ENCODE measurements at places on chromosomes 11 and 22. TPM values are rescaled to one million over a fixed set of nuclear protein-coding genes. Genes with fewer than 3 reads are reported as not detected.

The PATE4 gene
- not detected for total RNA-seq

The CD3G gene
- total RNA-seq, result 0.80 TPM

The OVOL1 gene
- not detected for total RNA-seq

The CFAP300 gene
- total RNA-seq, result 8.3 TPM

The GGTLC2 gene
- not detected for total RNA-seq

DNA sequence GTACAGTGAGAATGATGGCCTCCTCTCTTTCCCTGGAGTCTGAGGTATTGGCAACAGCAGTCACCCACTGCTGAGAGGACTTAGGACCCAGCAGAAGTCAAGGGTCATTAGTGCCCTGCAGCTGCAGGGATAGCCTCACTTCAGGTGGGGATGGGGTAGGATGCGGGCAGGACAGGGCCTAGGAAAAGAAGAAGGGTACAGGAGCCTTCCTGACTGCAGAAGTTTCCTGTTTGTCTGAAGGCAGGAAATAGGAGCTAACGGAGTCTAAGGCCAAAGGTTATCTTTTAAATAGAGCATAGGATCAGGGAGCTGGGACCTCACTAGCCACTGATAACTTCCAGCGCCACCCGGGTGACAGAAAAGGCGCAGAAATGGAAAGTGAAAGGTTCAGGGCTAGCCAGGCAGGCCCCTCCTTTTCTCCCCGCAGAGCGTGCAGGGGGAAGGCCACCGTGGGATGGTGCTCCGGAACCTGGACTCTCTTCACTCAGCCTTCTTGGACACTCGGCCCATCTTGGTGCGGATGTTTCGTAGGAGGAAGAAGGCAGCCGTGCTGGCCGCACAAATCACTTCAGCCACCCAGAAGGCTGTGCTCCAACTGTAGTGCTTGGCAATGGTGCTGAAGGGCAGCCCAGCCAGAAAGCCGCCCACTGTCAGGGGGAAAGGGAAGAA, 6.0 kb downstream of the TRAPPC4 start:
- no peak for DNase-seq

- no peak for DNase-seq
Measured at GRCh38 chr11:25755918-25756584, 575.9 kb upstream of the ANO3 start.

DNA sequence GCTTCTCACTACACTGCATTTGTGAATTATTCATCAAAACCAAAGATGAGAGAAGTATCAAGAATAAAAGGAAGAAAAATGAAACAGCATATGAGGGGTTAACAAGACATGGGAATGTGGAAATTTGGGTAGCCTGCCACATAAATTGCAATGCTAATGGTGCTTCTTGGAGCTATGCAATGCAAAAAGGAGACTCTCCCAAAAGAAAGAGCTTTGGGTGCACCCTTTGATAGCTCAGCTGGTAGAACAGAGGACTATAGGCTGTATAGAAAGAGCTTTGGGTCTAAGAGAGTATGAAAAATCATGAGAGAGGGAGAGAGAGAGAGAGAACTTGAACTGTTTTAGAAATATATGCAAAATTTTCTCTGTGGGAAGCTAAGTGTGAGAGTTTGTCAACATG, 26.3 kb downstream of the SPA17 start:
- DNase-seq, result no peak

DNA sequence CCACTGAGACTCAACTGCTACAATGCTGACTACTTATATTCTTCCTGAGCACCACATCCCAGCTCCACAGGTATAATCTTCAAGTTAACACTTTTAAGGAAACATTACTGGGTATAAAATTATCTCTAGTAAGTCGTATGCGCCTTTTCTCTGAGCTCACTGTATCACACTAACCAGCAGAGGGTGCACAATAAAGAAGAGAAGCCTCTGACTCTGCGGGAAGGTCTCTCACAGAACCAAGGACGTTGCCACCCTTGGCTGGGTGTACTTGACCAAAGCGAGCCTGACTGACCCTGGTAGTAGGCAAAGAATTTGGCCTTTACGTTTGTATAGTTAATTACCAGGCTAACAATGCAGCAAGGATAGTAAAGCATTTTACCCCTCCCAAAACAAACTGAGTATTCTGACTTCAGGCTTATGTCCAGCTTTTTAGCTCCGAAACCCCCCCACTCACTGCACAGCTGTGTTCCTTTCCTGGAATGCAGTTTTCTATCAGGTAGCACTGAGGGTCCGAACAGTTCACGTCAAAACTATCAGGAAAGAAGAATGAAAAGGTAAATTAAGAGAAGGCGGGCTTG, at the start of gene BTBD18:
TSS of gene BTBD18 (minus strand) at position 144 of the 578 bp plus-strand sequence. CDS start 631 bp downstream, outside the sequence.
- DNase-seq, result no peak

GRCh38 chr11:7422544-7423331, 62.6 kb upstream of the OLFML1 start:
- DNase-seq, result no peak

DNA sequence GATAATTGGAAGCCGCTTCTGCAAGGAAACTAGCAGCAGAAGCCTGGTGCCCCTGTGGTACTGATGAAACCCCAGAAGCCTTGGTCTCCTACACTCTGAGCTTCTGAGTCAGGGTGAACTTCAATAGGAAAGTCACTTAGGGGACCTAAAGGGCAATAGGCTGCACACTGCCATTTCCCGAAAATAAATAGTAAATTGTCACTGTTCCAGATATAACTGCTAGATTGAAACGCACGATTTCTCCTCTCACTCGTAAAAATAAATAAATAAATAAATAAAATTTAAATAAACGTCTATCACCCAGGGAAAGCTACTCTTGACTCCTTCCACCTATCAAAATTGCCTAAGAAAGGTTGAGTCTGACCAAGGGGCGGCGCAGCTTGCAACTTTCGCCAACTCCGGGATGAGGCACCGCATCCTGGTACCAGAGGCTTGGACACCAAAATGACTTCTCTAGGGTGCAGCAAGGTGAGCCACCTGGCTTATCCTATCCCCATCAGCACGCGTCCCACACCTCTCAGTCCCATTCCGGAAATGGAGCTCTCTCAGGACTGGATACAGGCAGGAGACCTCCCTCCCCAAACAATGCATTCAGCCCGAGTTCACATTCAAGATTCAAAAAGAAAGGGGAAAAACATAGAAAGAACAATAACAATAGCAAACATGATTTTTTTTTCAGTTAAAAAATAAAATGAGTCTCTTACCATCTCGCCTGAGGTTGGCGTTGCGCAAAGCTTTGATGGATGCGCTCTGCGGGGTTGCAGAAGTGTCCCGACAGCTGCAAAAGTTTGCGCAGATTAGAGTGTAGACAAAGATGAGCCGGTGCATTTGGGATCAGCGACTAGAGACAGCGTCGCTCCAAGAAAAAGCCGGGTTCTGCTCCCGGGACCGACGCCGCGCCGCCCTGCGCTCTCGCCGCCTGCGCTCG, 583 bp downstream of the PDGFD start:
- DNase-seq, result peak; percentile 50

DNA sequence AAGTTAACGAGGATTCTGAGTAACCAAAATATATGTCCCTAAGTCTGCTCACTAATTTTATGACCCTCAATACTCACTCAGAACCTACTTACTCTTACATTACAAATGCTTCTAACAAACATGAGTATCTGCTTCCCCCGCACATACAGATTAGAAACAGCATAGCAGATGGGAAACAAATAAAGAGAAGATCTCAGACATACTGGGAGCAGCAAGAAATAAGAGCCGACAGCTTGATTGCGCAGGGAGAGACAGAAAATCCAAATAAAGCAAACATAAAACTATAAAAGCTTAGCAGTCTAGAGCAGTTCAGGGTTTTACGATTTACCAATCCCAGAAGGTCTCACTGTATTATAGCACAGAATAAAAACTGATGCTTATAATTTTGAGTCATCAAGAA, 89.1 kb upstream of the DBX1 start:
- DNase-seq, result no peak

GRCh38 chr11:71383461-71383860, 64.7 kb downstream of the DHCR7 start:
- DNase-seq, result no peak

- DNase-seq, result no peak
Measured at GRCh38 chr11:108923413-108923812, 258.5 kb downstream of the DDX10 start.

Measured in breast epithelium (tissue), 4 donors.